Left renal cortex interstitium (tissue), 4 donors: ENCODE measurements at places on chromosomes 12 and 14.

DNA sequence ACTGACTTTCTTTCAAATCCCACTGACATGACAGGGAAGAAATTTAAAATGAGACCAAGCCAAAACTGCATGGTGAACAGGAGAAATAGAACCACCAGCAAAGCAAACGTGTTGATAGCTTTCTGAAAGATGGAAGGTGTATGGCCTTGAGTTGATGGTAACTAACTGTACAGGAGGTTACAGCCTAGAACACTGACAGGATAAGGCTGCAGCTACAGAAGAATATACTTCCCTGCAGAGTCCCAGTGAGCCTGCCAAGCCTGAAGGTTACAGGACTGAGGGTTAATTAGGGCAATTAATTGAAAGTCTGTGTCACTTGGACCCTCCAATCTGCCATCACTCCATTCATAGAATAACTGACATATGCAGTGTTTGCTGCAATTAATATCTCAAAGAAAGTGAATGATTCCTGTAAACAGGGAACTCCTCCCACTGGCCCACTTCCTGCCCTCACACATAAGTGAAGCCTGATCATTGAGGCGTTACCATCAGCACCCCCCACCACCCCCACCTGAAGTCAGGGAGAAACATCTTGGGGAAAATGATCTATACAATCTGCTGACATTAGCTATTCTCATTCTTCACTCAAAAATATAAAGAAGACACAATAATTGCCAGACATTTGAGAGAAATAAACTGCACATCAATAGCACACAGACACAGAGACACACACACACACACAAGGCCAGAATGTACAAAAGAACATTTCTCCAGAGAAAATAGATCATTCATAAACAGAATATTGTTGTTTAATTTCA, 73.4 kb downstream of the GTF2A1 start:
- no peak for DNase-seq

DNA sequence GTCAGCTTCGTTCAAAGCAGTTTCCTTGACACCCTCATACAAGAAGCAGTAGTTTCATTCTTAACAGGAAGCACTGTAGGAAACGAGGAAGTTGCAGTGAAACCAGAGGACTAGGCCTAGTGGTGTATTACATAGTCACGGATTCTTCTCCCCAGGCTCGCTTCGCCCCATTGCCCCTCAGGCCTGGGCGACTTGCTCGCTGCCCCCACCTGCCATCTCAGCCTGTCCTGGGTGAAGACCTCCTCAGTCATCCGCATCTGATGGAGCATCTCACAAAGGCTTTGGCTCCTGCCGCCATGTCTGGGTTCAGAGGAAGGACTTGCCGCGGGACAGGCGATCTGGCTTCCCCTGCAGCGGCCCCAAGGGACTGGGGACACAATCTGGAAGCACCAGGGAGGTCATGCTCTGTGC, 93.5 kb downstream of the LMNTD1 start:
- DNase-seq, result no peak

- DNase-seq, result no peak
Measured at GRCh38 chr12:9669534-9669933, at the start of gene CLEC2D. Gene CLEC2D, plus strand, starts transcription at chr12:9669713. Its CDS starts 22 bp downstream, at chr12:9669735.

DNA sequence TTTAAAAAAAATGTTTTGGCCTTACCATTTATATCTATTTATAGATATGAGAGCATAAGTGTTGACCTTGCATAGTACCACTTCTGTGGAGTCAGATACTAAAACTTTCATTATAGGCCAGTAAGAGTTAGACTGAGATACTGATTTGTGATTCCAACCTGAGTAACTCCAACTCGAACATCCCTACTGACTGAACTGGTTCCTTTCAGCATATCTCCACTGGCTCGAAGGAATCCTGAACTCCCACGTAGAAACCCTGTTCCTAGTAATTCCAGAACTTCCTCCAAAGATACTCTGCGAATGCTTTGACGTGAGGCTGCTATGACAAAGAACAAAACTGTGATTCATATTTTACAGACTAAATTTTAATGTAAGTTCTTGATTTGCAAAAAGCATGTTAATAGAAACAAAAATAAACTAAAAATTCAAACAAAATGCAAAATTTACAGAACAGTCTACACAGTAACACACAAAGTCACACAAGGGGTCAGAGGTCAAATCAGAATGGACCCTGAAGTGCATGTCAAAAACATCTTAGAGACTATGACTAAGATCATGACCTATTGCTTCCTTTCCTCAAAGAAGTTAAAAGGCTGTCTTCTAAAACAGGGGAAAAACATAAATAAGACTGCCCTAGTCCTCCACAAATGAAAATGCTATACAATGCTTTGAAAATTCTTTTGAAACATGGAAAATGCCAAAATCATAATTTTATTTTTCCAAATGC, 31.5 kb downstream of the HEATR5A start:
- no peak for DNase-seq

- DNase-seq, result no peak
Measured at GRCh38 chr12:80235944-80236343, 136.6 kb downstream of the OTOGL start.

DNA sequence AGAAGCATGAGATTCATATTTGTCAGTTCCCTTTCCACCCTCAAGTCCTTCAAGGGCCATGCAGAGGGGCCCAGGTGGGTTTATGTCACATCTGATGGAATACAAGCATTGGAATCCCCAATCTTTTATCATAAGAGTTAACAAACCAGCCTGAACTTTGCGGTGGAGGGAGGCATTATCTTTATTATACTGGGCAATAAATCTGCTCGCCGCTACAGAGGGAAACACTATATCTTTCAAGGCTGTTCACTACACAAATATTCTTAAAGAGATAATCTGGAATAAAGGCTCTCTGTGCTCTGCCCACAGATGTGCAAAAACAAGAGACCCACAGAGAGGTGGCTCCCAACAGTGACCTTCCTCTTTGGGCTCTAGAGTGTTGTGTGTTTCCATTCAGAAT, 153.6 kb upstream of the PLEKHA5 start:
- no peak for DNase-seq

DNA sequence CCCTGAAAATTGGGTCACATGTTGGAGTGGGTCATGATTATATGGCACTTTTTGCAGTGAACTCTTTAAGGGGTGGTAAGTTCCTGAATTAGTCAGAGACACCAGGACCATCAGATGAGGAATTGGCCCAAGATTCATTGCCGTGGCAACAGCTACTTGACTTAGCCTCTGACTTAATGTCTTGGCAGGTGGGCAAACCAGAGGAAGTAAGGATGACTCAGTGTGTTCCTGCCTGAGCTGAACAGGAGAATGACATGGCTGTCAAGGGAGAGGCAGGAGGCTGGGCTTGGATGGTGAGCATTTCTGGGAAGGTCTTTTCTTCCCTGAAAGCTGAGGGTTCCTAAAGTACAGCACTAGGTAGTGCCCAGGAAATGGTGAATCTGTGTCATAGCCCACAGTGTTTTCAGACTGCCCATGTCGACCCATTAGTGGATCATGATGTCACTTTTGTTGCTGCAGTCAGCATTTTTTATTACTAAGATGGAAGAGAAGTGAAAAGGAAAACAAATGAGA, 170.1 kb upstream of the PWP1 start:
- DNase-seq, result no peak

GRCh38 chr12:64431791-64432190, 20.1 kb upstream of the TBK1 start:
- no peak for DNase-seq

DNA sequence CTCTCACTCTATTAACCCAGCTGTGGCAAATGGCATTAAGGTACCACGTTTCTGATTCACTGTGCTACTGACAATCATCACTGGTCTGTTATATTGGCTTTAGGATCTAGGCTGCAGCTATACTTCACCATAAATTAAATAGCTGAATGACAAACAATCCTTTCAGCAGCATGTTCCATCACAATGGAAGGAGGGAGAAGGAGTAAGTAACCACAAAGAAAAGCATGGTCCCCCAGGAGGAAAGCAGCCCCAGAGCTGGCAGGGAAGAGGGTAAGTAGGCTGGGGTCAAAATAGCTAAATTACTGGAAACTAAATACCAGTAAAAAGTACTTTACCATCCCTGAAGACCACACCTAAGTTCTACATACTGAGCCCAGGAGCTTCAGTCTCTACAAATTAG, 2.8 kb downstream of the ARMH4 start:
- DNase-seq, result no peak

- no peak for DNase-seq
Measured at GRCh38 chr14:75831455-75831854, 150.3 kb downstream of the TGFB3 start.

DNA sequence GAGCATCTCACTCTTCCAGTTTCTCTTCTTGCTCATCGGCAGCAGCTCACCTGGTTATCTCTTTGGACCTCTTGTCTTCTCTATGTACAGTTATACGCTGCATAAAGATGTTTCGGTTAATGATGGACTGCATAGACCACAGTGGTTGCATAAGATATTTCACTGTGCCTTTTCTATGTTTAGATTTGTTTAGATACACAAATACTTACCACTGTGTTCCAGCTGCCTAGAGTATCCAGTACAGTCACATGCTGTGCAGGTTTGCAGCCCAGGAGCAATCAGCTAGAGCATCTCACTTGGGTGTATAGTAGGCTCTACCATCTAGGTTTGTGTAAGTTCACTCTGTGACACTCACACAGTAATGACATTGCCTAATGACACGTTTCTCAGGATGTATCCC, 57.6 kb downstream of the FBXL14 start:
- no peak for DNase-seq

DNA sequence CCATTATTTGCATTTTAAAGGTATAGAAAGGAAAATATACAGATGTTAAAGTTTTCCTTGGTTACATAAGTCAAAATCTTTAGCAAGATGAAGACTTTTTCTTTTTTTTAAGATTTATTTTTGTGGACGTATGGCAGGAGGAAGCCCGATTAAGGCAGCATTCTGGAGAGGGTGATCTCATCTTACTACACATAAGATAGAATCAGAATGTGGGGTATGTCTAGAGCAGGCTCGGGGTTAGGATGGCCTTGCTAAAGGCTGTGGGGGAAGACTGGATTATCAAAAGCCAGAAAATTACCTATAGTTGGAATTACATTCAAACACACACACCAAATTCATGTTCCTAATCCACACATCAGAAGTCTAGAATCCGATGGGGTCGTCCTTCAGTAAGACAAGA, 79.6 kb upstream of the OTOGL start:
- no peak for DNase-seq

DNA sequence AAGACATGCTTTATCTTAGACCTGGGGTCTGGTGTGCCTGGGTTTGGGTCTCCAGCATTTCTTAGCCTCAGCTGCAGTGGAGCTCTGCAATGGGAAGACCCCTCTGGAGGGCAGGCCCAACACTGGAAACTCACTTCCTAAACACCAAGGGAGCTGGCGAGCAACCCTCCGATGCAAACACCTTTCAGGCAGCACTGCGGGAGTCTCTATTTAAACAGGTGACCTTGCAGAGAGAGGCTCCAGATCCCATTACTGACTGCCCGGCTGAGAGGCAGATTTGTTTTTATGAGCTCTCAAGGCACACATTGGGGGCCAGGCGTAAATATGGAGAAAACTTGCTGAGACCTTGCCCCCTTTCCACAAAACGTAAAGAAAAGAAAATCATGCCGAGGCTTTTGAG, 195.5 kb downstream of the PAX9 start:
- DNase-seq, result no peak

DNA sequence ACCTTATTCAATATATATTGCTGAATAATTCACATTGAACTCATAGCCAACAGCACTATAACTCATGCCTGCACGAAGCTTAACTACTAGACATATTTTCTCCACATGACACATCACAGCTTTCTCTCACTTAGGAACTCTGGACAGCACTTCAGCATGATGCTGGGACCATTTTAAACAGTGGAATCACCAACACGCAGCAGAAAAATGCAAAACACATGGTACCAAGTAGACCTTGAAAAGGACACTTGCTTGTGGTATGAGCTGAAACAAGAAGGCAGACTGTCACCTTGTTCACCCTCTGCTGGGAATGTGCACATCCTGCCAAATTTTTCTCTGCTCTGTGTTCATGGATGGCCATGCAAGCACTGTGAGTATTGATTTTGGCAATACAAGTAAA, 34.8 kb upstream of the CD9 start:
- no peak for DNase-seq

- DNase-seq, result no peak
Measured at GRCh38 chr12:51369581-51369980, 21.6 kb downstream of the GALNT6 start.

- DNase-seq, result no peak
Measured at GRCh38 chr12:54981796-54982195, 2.8 kb downstream of the TESPA1 start.

GRCh38 chr14:71467361-71467811, 464.8 kb upstream of the RGS6 start:
- DNase-seq, result no peak

- no peak for DNase-seq
Measured at GRCh38 chr14:50974118-50974517, 29.8 kb upstream of the PYGL start.

- no peak for DNase-seq
Measured at GRCh38 chr14:21436567-21437062, 19.3 kb downstream of the CHD8 start.

GRCh38 chr12:93524386-93525133, 47.9 kb upstream of the SOCS2 start:
- DNase-seq, result no peak

GRCh38 chr12:44716711-44717110, 159.4 kb downstream of the NELL2 start:
- no peak for DNase-seq

DNA sequence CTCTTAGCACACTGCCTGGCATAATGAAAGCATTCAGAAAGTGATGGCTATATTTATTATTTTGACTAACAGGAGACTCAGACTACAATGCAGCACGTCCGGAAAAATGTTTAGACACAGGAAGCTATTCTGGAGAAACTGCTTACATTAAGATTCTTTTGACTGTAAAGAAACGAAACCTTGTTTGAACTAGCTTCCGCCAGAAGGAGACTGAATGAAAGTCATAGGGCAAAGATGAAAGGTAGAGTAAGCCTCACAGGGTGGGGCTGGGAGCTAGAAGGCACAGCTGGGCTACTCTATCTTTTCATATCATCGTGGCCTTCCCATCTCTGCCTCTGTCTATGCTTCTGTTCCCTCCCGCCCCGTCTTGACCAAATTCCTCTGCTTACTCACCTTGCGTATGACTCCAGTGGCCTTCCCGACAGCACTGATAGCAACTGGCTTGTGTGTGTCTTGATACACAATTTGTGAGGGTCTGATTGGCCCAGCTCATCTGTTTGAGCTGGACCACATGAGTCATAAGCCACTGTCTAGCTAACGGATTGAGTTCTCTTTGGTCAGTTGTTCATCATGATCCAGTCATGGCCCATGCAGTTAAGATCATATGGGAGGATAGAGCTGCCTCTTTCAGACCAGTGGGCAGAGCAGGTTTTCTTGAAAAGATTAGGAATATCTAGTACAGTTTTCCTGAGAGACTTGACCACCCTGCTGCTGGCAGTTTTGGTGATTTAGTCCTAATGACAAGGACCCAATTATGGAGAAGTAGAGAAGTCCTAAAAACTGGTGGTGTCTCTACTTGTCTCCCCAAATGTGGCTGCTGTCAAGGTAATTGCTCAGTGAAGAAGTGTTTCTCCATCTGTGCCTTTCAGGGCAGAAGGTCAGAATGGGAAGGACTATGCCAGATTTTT, 151.5 kb upstream of the SLC38A2 start:
- no peak for DNase-seq
